GM12878 (cell line): ENCODE measurements at places on chromosomes 5 and 9.

GRCh38 chr9:78122631-78123030 lies 91.0 kb upstream of the GNAQ start:
- DNase-seq: no peak

GRCh38 chr9:84456527-84456926 lies 116.0 kb upstream of the SLC28A3 start:
- DNase-seq: no peak

DNA sequence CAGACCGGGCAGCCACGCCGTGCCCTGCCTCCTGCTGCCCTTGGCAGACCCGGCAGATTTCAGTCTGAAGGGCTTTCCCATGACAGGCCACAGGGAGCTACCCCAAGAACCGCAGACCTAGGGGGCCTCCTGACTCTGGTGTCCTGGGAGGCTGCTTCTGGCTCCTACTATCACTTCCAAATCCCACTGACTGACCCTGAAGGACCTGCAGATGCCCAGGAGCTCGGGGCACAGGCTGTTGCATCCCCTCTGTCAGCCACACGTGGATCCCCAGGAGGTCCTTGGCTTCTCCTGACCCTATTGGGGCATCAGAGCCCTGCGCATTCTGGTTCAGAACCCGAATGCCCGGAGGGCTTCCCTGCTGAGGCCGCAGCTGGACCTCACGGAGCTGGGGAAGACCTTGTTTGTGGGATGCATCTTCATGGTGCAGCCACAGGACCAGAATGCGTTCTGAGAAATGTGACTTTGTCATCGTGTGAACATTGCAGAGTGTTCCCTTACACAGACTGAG lies 81.3 kb upstream of the IRX4 start:
- DNase-seq: no peak

GRCh38 chr5:42569953-42570548 lies 146.8 kb downstream of the GHR start:
- DNase-seq: no peak
